ENCODE measurements at places on chromosomes 7 and 10.

DNA sequence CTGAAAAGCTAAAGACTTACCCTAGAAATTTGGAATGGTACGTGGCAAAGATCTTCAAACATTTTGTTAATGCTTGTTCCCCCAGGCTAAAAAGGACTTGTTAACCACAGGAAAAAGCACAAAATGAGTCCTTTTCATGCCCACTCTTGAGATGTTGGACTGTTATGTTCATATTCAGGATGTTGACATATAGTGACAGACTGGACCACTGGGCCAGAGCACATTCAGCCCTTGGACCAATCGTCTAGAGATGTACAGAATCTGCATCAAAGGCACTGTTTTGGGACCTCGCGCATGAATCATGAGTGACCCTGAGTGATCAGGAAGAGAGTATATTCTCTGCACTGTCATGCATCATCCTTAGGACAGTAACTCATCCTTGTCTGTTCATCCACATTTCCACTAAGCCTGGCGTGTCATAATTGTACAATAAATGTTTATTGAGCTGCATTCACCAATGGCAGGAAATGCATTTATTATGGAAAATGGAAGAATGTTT is 25.3 kb downstream of the TARP start:
- no peak for DNase-seq

- no peak for DNase-seq
Measured at GRCh38 chr7:81839708-81840369, 70.0 kb upstream of the HGF start.

- no peak for DNase-seq
Measured at GRCh38 chr7:144649120-144649519, 186.7 kb downstream of the TPK1 start.

GRCh38 chr10:102347236-102347828 is 48.2 kb upstream of the NFKB2 start:
- peak; percentile 68 for DNase-seq

DNA sequence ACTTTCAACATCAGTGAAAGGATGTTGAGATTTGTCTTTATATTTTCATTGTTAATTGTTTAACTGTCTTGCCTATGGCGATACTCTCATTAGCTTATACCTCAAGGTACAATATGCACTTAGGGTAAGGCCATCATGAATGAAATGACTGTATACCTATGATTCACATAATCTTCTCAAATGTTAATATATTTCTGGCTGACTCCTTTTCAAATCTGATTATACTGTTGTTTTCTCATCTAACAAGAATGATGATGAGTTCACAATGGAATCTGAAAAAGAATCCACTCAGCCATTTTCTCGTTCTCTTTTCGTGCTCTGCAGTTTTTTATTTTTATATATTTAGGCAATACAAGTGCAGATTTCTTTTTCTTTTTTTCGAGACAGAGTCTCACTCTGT is 159.1 kb downstream of the ARHGAP12 start:
- no peak for DNase-seq

- no peak for DNase-seq
Measured at GRCh38 chr10:111874576-111874975, 309.0 kb downstream of the GPAM start.

DNA sequence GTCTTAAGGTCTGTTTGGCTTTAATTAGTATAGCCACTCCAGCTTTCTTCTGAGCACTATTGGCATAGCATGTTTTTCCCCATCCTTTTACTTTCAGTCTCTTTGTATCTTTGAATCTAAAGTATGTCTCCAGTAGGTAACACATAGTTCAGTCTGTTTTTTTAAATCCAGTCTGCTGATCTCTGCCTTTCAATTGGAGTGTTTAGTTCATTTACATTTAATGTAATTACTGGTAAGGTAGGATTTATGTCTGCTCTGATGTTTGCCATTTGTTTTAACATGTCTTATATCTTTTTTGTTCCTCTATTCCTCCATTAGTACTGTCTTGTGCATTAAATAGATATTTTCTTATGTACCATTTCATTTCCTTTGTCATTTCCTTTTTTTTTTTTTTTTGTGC is 72.5 kb downstream of the EXOC6 start:
- DNase-seq: no peak

GRCh38 chr7:99098824-99099498 is 44.9 kb downstream of the SMURF1 start:
- DNase-seq: no peak

DNA sequence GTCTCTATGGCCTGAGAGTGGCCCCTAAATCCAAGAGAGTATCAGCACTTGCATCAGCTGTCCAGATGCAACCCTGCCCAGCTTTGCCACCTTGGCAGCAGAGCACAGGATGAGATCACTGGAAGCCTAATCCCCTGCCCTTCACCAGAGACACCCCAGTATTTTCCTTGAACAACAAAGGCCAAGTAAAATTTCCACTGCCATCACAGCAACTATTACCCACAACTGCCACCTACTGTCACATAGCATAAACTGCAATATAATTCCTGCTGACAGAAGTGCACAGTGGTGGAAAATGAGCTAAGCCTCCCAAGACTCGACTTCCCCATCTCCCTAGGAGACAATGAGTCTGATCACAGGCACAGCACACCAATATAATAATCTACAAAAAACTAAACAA is 462.8 kb upstream of the ZWINT start:
- no peak for DNase-seq

GRCh38 chr10:126972635-126973414 is 67.6 kb downstream of the DOCK1 start:
- peak; percentile 85 for DNase-seq

Data from stomach (tissue), 19 donors.